ENCODE measurements at places on chromosomes 1 and 21. TPM values are rescaled to one million over a fixed set of nuclear protein-coding genes. Genes with fewer than 3 reads are reported as not detected.

- no peak for DNase-seq
Measured at GRCh38 chr1:19730793-19731192, 66.1 kb downstream of the HTR6 start.

- DNase-seq, result no peak
Measured at GRCh38 chr1:226653311-226653921, 85.7 kb downstream of the ITPKB start.

DNA sequence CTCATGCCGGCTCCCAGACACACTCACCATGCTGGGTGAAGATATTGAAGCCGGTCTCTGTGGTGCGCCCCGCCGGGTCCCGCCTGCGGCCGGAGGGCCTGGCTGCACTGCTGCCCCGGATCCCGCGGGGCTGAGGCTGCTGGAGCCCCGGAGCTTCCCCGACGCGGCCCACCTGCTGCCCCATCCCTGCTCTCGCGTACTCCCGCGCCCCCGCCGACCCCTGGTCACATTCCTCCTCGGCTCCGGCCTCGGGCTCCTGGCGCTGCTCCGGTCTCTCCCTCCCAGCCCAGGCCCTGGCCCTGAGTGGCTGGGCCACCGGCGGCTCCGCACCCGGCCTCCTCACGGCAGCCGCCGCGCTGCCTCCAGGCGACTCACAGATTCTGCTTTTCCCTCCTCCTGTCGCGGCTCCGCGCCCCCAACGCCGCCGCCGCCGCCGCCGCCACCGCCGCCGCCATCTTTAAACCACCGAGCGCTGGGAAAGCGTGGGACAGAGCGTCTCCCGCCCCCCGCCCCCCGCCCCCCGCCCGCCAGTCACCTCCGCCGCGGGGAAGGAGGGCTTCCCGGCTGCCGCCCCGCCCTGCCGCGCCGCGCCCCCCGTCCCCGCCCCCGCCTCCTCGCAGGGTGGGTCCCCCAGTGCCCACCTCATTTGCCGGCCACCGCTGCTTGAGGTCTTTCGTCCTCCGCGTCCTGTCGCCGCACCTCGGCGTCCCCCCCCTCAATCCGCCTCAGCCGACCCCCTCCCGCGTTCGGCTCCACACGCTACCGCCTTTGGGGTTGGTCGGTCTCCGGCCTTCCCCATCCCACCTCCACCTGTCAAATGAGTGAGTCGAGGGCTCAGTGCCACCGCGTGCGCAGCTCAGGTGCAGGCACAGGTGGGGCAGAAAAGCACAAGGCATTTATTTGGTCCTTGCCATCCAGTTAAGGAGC, at the start of gene ABL2:
Gene ABL2, minus strand, starts transcription at position 464 of the 927 bp plus-strand sequence. Its CDS starts 280 bp downstream, at position 184.
- DNase-seq, result no peak

DNA sequence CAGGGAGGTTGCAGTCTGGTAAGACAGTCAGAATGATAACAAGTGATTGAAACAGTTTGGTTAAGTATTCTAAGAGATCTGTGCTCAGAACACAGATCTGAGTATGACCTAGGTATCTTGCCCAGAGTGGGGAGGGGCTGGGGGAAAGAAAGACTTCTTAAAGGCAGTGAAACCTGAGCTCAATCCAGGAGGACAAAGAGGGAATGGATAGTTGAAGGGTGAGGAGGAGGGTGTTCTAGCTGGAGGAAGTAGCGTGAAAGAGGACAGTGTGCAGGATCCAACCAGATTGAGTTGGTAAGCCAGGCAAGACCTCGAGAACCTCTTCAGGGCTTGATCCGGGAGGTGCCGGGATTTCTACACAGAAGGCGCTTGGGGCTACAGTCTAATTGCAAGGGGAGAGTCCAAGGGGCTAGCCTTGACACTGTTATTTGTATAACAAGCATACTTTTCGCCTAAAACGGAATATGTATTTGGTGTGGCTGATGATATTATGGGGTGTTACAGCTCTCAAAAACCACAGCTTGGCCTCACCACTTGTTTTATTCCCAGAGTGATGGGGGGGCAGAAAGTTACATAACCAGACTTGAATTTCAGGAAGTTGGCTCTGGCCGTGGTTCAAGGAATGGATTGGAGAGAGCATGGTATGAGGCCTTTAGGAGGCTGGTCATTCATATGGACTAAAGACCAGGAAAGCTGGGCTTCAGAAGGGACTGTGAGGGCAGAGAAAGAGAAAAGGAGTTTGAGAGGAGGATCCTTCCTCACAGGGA, 19.1 kb downstream of the RCSD1 start:
- DNase-seq, result no peak

- no peak for DNase-seq
Measured at GRCh38 chr1:47791879-47792608, 205.1 kb downstream of the TRABD2B start.

DNA sequence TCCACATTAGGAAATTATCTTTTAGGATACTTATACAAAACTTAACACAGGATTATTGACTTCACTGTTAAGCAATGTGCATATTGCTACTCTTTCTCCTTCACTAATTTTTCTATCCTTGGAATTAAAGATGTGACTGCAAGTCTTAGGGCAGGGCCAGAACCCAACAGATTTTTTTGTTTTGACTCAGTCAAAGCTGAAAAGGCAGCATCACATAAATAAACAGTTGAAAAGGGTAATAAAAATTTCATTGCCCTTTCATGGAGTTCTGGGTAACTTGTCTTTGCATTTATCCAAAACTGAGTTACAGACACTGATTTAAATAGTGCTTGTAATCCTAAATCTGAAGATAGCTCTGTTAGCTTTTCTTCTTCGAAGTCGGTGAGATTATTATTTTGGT, 1.9 kb upstream of the TMEM35B start:
- no peak for DNase-seq

DNA sequence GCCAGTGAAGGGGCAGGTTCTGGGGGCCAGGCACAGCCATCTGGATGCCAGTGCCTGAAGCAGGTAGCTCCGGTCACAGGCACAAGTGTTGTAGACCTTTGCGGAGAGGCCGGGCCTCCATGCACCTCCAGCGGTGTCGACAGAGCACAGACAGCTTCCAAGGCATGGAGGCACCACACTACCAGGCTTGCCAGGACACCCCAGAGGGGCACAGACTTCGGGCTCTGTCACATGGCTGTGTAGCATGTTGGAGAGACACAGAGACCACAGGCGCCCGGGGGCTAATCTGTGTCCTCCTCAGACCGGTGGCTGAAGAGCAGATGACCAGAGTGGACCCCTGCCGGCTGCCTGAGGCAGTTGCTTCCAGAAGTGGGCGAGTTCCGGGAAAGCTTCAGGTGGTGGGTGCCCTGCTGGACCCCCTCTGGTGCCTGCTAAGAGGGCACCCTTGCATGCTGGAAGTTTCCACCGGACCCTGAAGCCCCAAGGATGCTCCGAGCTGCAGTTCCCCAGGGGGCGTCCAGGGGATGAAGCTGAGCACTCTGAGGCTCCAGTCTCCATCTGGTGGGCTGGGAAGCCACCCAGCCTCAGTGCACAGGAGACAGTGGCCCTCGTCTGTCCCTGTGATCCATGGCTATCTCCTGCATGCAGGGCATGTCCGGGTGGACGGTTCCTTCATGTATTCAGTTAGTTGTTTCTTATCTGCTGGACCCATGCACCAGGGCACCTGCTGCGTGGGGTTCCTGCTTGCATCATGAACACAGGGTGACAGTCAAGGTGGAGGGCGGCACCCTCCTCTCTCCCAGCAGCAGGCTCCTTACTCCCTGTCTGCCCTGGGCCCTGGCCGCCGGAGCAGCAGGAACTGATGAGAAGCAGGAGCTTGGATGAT, 82.4 kb downstream of the OBSCN start:
- DNase-seq, result no peak

DNA sequence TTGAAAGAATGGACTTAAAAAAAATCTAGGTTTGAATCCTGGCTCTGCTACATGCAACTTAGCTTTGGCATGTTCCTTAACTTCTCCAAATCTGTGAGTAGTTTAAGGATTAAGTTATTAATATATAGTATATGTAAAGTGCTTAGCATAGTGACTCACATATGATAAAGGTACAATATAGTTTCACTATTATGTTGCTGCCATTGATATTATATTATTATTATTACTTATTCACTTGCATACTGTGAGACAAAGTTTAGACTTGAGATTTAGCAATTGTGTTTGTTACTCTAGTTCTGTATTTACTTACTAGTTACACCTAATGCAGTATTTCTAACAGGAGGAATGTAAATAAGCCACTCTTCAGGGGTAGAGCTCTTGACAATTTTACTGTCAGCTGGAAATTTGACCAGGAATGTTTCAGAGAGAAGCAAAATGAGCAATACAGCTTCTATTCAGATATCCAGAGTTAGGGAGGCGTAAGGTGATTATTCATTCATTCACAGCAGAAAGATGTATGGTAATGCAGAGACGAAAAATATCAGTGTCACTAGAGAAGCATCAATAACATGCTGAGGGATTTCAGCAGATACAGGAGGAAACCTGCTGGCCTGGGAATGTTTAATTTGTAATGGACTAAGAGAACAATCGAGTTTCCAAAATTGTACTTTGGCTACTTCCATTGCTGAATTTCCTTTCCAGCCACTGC, 25.5 kb downstream of the RGS7 start:
- DNase-seq, result no peak

- no peak for DNase-seq
Measured at GRCh38 chr21:17967319-17967718, 148.2 kb upstream of the C21orf91 start.

GRCh38 chr1:2073382-2074230, 23.4 kb downstream of the PRKCZ start:
- DNase-seq, result peak; percentile 31

- DNase-seq, result no peak
Measured at GRCh38 chr1:81619156-81619555, 181.6 kb upstream of the ADGRL2 start.

- DNase-seq, result no peak
Measured at GRCh38 chr1:25167269-25168192, 64.8 kb downstream of the SYF2 start.

- DNase-seq, result no peak
Measured at GRCh38 chr1:237834461-237834860, 56.3 kb downstream of the ZP4 start.

DNA sequence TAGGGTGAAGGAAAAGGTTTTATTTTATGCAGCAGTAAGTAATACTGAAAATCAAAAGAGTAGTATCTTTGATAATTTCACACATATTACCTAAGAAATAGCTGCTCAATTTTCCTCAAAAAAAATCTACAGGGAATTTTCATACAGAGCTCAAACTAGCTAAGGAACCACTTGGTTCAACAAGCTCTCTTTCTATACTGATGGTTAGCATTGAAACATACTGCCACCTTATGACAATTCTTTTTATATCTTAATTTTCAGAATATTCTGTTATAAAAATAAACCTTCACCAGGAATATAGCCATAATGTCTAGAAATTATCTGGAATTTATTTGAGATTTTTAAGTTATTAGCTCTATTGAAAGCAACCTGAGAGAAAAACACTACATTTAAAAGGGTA, 142.1 kb downstream of the DPYD start:
- DNase-seq, result no peak

DNA sequence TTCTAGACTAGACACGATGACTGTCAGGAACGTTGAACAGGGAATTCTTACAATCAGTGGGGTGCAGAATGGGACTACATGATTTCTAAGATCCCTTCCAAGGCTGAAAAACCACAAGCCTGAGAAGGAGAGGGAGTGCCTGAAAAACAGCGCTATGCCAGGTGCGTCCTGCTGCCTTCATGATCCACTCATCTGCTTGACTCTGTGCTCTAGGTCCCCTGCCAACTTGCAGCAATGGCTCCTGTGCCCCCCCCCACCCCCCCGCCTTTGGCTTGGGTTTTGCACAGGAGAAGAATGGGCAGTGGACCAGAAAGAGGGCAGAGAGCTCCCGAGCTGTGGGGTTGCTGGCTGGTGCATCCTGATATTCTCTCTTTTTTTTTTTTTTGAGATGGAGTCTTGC, 5.9 kb downstream of the SLC2A7 start:
- DNase-seq, result no peak

GRCh38 chr1:51158263-51158662, 56.2 kb downstream of the C1orf185 start:
- no peak for DNase-seq

- no peak for DNase-seq
Measured at GRCh38 chr1:36089393-36090121, 865 bp downstream of the ADPRS start.

DNA sequence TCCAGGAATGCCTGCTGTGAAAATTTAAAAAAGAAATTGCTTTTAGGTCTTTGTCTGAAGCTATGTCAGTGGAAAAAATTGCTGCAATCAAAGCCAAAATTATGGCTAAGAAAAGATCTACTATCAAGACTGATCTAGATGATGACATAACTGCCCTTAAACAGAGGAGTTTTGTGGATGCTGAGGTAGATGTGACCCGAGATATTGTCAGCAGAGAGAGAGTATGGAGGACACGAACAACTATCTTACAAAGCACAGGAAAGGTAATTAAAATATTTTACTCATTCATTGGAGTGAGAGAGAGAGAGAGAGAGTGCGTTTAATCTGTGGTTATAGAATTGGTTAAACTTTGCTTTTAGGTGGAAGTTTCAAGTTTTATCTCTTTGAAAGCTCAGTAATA, 20.0 kb downstream of the CDC73 start:
- DNase-seq, result no peak

DNA sequence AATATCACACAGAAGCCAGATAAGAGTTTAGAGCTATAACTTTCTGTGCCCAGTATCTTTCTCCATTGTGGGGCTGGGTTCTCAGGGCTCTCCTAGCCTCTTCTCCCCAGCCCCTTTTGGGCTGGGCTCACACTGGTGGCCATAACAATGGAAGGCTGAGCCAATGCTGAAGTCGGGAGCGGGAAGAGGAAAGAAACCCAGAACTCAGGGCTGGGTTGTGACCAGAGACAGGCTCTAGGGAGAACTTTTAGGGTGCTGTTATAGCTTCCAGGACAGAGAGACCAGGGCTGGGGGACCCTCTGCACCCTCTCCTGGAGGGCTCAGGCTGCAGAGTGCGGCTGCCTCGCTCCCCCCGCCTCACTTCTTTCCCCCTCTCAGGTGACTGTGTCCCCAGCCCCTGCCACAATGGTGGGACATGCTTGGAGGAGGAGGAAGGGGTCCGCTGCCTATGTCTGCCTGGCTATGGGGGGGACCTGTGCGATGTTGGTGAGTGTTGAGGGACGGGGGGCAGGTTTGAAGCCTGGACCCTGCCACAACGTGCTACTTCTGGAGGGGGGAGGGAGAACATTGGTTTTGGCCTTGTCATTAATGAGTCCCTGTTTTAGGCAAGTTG, 14.1 kb downstream of the BCAN start:
- DNase-seq, result no peak

DNA sequence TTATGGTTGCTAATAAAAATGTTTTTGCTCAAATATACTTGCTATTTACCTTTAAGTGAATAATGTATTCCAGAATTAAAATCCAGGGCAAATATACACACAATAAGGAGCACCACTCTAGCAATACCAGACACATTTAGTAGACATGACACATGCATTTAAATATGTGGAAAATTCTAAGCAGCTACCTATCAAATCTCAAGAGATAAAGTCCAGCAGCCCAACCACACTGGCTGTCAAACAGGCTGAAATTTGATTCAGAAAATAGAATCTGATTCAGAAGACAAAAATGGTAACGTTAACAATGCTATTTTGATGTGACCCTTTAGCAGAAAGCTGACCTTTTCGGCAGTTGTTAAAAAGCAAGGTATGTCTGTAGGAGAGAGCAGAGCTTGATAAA, 42.3 kb downstream of the PLEKHO1 start:
- no peak for DNase-seq

Gene OLFML2B
- total RNA-seq, result 16.0 TPM

Gene CYP4Z1
- 0.53 TPM for total RNA-seq

Gene AKR7A3
- total RNA-seq, result 0.53 TPM

Gene PTPRC
- 34.4 TPM for total RNA-seq
